ENCODE measurements at places on chromosomes 13 and 19. TPM values are rescaled to one million over a fixed set of nuclear protein-coding genes. Genes with fewer than 3 reads are reported as not detected.

The ZNF586 gene
- 9.4 TPM for total RNA-seq

The HTR2A gene
- total RNA-seq, result 0.08 TPM

The F7 gene
- not detected for total RNA-seq

The IZUMO2 gene
- total RNA-seq, result not detected

The RUBCNL gene
- 0.44 TPM for total RNA-seq

The CEACAM4 gene
- 0.24 TPM for total RNA-seq

The LRG1 gene
- 24.9 TPM for total RNA-seq

The EFNA2 gene
- 0.40 TPM for total RNA-seq

The IGFL1 gene
- 20.2 TPM for total RNA-seq

The IGLON5 gene
- not detected for total RNA-seq

The C19orf33 gene
- 272 TPM for total RNA-seq

The ZNF160 gene
- total RNA-seq, result 9.2 TPM

The CRLF1 gene
- 7.9 TPM for total RNA-seq

The SMIM44 gene
- not detected for total RNA-seq

Measured in esophagus mucosa (tissue), 1 donor.